ENCODE measurements at places on chromosomes 2 and 18.

- no peak for DNase-seq
These were observed 253.7 kb downstream of the DYM start for GRCh38 chr18:49206717-49207116.

GRCh38 chr2:206275312-206276055 lies 1.0 kb downstream of the ZDBF2 start:
- no peak for DNase-seq

DNA sequence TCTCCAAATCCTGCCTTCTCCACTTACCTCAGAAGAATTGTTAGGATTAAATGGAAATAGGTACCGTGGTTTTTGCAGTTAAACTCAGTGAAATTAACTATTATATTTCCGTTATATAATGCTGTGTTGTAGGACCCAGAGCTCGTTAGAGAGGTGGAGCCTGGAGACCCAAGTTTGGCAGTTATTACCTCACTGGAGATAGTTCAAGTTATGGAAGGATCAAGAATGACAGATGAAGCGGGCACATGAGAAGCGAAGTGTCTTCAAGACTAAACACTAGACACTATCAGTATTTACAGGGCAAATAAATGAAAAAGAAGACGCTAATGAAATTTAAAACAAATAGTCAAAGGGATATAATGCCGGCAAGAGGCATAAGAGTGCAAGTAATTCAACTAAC lies 866 bp downstream of the CWC22 start:
- DNase-seq = no peak

DNA sequence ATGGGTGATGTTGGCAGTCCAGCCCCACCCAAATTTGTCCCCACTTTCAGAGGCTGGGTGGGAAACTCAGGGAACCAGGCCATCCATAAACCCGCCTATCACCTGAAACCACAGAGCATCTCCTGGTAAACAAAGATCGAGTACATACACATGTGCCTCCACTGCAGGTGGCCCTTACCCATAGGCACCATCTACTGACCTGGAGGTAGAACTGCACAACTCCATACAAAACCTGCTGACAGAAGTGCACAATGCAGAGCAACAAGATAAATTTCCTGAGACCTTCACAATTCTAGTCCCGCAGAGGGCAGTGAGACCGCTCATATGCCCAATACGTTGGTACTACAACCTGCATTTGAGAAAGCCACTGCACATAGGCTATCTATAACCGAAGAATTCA lies 856.3 kb downstream of the SUCLG1 start:
- DNase-seq = no peak

DNA sequence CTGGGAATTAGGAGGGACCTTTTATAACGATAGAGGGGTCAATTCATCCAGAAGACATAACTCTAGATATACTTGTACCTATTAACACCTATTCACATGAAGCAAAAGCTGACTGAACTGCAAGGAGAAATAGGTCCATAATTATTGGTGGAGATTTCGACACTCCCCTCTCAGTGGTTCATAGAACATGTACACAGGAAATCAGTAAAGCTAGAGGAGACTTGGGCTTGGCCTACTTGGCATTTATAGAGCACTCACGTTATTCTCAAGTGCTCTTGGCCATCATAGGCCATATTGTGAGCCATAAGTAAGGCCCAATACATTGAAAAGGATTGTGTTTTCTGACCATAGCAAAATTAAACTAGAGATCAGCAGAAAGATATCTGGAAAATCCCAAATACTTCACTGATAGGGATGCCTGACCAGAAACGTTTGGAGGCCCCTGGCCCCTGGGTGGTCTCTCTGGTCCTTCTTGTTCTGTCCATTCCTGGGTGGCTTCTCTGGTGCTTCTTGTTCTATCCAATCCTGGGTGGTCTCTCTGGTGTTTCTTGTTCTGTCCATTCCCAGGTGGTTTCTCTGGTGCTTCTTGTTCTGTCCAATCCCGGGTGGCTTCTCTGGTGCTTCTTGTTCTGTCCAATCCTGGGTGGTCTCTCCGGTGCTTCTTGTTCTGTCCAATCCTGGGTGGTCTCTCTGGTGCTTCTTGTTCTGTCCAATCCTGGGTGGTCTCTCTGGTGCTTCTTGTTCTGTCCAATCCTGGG lies 49.0 kb downstream of the SNED1 start:
- no peak for DNase-seq

DNA sequence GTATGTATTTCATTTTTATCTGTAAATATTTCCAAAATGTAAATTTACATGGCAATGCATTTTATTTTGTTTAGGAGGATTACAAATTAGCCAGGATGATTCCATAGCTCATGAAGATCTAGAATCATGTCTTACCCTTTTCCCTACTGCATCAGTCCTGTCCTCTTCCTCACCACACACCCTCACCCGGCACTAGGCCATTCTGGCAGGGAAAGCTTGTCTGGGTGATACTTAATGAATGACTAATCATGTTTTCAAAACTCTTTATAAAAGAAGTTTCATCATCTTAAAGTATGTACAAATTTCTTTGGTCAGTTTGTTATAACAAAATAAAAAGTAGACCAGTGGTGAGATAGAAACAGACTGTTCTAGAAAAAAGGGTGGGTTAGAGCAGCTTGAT lies 283.3 kb upstream of the VWC2L start:
- DNase-seq = no peak

DNA sequence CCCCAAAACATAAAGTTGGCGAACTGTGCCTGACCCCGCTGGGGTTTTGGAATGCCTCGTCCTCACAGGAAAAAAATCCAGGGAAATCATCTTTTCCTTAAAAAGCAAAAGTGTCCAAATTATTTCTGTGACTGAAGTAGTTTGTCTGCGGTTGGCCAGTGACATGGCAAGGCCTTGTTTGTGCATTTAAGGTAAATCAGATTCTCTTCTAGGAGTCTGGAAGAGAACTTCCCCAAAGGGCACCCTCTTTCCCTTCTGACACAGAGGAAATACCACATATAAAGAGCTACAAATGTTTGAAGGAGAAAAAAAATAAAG lies 737 bp upstream of the CYB5A start:
- DNase-seq = no peak

GRCh38 chr2:229952256-229952835 lies 30.0 kb downstream of the FBXO36 start:
- no peak for DNase-seq

- no peak for DNase-seq
These were observed 678.9 kb upstream of the FANCL start for GRCh38 chr2:58920001-58920400.

- DNase-seq = no peak
These were observed 29.4 kb upstream of the TMEM178A start for GRCh38 chr2:39636306-39636705.

DNA sequence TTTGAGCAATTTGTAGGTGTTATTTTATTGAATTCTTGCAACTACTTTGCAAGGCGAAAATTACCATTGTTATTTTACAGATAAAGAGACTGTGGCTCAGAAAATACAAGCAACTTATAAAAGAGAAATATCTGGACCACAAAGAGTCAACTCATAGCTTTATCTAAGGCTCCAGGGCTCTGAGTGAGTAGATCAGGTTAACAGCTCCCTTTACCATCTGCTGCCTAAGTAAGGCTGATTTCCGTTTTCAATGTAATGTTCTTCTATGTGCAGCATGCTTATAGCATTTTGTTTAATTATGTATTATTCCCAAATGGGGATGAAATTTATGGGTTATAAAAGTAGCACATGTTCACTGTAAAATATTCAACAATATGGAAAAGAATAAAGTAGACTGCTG lies 299.1 kb upstream of the TNP1 start:
- no peak for DNase-seq

DNA sequence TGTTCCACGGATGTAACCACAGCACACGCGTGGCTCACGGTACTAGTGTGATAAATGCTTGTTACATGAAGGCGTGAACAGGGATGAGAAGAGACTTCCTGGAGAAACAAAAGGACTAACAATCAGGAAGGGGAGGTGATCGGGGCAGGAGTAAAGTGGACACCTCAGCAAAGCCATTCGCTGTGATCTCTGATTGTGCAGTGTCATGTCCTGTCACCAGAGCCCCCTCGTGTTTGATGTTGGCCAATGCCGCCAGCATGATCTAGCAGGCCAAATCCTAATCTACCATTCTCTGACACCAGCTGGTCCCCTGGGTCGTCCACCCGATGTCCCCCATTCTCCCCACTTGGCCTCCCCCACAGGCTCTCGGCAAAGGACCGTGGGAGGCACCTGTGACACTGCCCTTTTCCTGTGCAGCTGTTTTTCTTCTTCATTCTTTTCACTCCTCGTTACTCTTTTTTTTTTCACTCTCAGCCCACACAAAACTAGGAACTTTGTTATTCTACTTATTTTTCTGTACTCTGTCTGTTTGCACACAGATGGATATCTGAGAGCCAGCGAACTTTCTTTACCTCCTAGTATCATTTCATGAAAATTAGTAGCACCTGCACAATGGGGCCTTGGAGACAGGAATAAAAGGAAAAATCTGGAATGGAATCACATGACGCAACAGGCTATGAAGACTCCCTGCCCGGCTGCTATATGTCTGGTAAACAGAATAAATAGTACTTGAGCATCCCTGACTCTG lies 146.8 kb downstream of the TGIF1 start:
- DNase-seq = peak; percentile 57

DNA sequence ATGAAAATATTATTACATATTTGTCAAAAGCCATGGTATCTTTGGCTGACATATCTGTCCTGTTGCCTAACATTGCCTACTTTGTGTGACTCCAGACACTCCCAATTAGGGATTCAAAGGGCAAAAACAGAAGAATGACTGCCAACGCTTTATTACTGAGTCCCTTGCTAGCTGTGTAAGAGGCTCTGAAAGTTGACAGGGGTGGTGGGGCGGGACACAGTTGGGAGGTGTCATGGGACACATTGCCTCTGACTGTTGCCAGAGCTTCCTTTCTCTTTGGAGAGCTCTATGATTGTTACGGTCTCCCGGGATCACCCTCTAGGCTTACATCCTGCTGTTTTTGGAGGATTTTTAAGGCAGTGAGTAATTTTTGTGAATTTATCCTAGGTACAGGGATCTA lies 249.6 kb upstream of the ACVR2A start:
- no peak for DNase-seq

- DNase-seq = no peak
These were observed 196.6 kb downstream of the FHOD3 start for GRCh38 chr18:36494160-36494437.

GRCh38 chr2:160060297-160060696 lies 2.1 kb downstream of the PLA2R1 start:
- no peak for DNase-seq

- no peak for DNase-seq
These were observed 1418.9 kb downstream of the LRP1B start for GRCh38 chr2:140711867-140712266.

GRCh38 chr2:56624181-56624580 lies 440.4 kb downstream of the CCDC85A start:
- no peak for DNase-seq

DNA sequence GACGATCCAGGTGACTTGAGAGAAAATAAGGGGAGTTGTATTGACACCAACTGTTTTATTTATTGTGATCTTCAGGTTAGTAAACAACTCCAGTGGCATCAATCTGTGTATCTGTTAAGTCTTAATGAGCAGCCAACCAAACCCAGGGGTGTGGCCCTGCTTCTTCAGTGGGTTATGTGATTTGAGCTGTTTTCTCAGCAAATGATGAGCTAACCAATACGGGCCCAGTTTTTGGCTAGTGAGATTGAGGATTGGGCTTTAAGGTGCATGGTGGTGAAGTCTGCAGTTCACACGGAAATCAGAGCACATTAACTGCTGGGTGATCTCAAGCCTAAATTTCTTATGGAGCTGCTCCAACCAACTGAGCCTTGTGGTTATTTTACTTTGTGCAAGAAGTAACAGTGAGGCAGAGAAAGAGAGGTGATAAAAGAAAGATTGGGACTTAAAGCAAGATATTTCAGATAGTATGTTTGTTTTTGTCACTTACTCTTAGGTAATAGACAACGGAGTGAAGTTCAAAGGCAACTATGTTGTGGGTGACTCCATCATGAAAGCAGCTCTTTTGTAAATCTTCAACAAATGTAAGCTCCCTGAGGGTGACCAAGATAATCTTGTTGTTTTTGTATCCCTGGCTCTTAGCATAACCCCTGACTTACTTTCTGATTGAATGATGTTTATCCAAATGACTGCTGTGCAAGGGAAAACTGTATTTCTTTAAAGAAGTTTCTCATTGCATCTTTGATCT lies 2.4 kb downstream of the MTCL1 start:
- no peak for DNase-seq

GRCh38 chr2:6993936-6994335 lies 76.7 kb downstream of the RNF144A start:
- no peak for DNase-seq

DNA sequence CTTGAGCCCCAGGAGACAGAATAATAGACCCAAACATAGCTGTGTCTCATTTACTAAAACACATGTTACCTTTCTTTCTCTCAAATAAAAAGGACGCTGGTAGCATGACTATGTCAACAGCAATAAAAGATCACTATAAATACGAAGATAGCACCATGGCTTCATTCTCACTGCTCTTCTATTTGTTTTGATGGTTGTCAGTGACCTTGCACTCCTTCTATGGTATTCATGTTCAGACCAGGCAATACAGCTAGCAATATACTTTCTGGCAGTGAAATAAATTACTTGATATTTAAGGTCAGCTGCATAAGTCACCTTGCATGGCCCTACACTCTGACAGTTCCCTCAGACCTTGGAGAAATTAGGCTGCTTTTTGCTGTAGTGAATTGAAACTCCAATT lies 263.2 kb upstream of the CDH7 start:
- no peak for DNase-seq

GRCh38 chr2:154032220-154032619 lies 160.5 kb downstream of the GALNT13 start:
- DNase-seq = no peak

DNA sequence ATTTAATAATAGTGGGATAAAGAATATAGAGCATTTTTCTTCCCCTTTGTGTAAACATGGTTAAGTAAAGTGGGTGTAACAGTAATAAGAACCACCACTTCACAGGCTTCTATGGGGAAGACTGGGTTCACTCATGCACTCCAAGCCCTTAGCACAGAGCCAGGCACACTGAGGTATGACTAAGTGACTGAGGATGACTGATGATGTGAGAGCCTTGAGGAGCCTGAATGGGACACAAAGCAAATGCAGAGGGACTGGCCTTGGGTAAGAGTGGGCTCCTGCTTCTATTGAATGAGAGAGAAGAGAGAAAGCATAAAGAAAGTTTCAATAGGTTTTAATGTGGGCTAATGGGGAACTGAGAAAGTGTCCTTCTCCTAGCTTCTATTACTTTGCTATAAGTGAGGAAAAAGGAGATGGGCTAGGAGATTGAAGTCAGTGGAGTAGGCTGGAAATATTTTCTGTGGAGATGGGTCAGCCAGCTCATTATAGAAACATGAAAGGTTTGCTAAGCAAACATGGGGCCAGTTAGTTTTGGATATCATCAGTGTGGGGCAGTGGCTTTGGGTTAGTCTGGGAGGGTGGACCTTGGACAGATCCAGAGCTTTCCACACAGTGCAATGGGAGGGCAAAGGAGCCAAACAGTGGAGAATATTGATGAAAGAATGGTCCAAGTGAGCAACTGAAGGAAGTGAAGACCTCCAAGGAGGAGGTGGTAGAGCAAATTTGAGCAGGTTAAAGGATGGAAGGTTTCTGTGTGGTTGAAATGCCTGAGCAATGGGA lies 20.6 kb downstream of the IL1F10 start:
- DNase-seq = no peak
